T1000 (cell line): ENCODE measurements at places on chromosomes 4 and X.

GRCh38 chrX:153750127-153750774 is 13.8 kb upstream of the PLXNB3 start:
- no peak for DNase-seq

DNA sequence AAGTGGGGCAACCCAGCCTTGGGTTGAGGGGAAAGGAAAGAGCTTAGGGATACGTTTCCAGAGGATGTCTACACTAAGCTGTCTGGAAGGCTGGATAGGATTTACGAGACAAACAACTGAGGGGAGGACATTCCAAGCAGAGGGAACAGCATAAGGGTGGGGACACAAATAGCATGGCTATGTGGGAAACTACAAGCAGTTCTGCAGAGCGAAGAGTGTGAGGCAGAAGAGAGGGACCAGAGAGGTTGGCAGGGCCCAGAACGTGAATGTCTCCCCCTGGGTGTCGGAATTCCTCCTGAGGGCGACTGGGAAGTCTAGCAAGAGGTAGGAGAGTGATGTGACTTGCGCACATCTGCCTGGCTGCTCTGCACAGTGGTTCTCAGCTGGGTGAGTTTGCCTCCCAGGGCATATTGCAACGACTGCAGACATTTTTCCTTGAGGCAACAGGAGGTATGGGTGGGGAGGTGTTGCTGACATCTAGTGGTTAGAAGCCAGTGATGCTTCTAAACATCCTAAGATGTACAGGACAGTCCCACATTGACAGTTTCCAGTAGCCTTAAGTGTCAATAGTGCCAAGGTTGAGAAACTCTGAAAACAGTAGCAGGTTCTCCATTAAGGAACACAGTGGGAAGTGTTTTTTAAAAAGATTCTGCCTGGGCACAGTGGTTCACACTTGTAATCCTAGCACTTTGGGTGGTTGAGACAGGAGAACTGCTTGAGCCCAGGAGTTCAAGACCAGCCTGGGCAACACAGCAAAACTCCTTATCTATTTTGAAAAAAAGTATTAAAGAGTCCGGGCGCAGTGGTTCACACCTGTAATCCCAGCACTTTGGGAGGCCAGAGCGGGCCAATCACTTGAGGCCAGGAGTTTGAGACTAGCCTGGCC is 9.2 kb downstream of the NDUFA1 start:
- no peak for DNase-seq

DNA sequence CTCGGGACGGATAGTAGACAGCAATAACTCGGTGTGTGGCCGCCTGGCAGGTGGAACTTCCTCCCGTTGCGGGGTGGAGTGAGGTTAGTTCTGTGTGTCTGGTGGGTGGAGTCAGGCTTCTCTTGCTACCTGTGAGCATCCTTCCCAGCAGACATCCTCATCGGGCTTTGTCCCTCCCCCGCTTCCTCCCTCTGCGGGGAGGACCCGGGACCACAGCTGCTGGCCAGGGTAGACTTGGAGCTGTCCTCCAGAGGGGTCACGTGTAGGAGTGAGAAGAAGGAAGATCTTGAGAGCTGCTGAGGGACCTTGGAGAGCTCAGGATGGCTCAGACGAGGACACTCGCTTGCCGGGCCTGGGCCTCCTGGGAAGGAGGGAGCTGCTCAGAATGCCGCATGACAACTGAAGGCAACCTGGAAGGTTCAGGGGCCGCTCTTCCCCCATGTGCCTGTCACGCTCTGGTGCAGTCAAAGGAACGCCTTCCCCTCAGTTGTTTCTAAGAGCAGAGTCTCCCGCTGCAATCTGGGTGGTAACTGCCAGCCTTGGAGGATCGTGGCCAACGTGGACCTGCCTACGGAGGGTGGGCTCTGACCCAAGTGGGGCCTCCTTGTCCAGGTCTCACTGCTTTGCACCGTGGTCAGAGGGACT is 5.7 kb upstream of the MSANTD1 start:
- no peak for DNase-seq

- no peak for DNase-seq
These were observed 30.6 kb downstream of the ANK2 start for GRCh38 chr4:113080050-113080449.

- no peak for DNase-seq
These were observed 288.5 kb upstream of the ARSJ start for GRCh38 chr4:114267976-114268375.

DNA sequence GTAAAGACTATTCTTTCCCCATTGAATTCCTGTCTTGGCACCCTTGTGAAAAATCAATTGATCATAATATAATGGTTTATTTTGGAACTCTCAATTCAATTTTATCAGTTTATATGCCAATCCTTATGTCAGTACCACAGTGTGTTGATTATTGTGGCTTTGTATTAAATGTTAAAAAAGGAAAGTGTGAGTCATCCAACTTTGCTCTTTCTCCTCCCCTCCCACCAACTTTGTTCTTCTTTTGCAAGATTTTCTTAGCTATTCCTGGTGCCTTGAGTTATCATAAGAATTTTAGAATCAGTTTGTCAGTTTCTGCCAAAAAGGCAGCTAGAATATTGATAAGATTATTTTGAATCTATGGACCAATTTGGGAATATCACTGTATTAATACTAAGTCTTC is 11.2 kb upstream of the RNF175 start:
- no peak for DNase-seq

DNA sequence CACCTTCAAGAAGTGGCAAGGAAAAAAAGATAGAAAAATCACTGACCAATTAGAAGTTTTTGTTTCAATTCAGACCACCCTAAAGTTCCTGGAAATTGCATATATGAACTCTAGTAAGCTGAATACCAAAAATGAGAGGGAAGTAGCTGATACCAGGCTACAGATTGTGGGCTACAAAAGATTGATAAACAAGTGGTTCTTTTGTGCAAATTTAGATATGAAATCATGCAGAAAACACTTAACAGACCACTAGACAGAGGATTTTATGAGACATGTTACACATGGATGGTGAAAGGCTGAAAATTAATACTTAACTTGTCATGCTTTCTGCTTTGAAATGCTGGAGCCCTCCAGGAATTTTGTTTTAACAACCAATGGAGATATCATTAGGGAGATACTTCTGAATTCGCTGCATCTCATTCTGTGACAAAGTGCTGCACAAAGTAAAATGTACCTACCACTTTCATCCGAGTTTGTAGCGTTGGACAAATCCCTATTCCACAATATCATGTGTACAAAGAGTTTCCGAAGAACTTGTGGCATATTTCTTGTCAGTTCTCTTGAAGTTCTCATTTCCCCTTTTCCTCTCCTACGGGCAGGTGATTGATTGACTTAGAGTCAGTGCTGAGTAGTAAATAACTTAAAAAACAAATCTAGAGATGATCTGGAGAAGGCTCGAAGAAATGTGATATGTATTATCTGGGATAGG is 235.0 kb downstream of the PALLD start:
- no peak for DNase-seq

GRCh38 chr4:137530176-137530575 is 2.1 kb downstream of the PCDH18 start:
- DNase-seq: no peak

GRCh38 chr4:108113229-108113628 is 55.5 kb downstream of the LEF1 start:
- no peak for DNase-seq

- no peak for DNase-seq
These were observed 24.8 kb downstream of the HOPX start for GRCh38 chr4:56656346-56656643.

- no peak for DNase-seq
These were observed 30.7 kb upstream of the FGF13 start for GRCh38 chrX:138742217-138742616.

DNA sequence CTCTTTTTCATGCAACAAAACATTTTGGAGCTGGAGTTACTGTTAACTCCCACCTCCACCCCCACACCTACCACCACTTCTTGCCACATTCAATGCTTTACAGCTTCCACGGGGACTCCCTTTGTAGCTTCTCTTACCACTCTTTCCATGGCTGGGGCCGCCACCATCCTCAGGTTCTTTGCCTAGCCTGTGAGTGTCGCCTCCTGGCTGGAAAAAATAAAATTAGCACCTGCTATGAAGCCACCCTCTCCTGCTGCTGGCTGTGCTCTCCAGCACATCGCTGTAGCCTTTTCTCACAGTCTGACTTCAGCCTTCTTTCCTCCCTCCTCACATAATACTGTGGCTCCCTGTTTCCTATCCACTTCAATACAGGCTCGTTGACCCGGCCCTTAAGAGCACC is 114.4 kb downstream of the FRAS1 start:
- no peak for DNase-seq

DNA sequence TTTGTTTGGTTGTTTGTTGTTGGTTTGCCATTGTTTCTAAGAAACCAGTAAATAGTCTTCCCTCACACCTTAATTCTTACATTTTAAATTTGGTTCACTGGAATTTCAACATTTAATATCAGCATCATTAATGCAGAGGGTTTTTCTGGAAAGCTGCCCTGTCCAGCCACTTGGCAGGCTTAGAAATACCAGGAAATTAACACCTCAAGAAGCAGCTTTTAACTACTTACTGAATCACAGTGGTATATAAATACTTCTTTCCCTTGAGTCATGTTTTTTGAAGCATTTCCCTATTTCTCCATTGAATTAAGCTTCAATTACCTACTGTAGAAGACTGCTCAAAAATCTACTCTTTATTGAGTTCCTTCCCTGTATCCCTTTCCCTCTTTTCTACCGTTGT is 1221.1 kb upstream of the ADGRL3 start:
- no peak for DNase-seq

- no peak for DNase-seq
These were observed 548.7 kb upstream of the DIPK2B start for GRCh38 chrX:45749375-45749774.

- DNase-seq: no peak
These were observed 109.3 kb upstream of the BMP2K start for GRCh38 chr4:78666830-78667258.

GRCh38 chr4:14225688-14226207 is 598.2 kb upstream of the BOD1L1 start:
- no peak for DNase-seq

GRCh38 chr4:188296331-188296730 is 157.1 kb downstream of the TRIML1 start:
- DNase-seq: no peak

GRCh38 chr4:102761296-102761701 is 531 bp upstream of the MANBA start:
- DNase-seq: no peak

- DNase-seq: no peak
These were observed 51.3 kb downstream of the BLTP1 start for GRCh38 chr4:122203407-122203806.

DNA sequence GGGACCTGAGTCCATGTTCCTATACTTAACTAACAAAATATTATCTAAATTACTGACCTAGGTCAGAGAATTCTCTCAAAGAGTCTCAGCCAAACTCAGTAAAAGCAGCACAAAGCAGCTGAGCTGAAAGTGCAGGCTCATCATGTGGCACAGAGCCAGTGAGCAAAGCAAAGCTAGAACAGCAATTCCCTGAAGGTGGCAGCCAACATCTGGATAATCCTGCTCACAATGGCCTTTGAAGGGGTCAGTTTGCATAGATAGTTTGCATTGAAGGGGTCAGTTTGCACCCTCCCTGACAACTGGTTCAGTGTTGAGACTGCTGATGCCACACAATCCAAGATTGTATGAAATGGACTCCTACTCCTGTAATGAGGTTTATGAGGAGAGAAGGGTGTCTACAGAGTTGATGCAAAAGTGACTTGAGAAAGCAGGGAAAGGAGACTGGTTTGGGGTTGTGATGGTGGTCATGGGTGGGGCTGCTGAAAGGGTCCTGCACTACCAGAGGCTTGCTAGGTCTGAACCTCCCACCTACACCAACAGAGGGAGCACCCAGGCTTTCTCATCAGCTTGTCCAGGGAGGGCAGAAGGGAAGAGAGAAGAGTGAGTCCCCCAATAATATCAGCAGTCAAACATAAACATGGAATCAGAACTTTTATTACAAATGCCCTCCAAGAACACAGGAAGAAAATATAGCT is 39.7 kb downstream of the TRIM61 start:
- DNase-seq: no peak

GRCh38 chr4:128819082-128819742 is 9.7 kb downstream of the JADE1 start:
- DNase-seq: no peak

DNA sequence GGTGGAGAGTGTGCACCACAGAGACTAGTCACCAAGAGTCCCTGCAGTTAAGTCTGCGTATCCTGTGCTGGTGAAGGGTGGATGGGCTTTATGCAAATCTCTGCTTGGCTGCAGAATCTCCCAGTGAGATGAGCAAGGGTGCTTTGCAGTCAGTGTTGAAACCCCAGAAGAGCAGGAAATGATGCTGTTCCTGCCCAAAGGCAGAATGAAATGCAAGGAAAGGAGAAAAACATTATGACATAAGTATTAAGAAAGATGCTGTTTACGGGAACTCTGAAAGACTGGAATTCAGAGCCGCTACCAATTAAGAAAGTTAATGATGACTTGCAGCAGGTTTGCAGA is 25.4 kb upstream of the ACSL1 start:
- DNase-seq: no peak

GRCh38 chr4:41985151-41985550 is 3.6 kb downstream of the DCAF4L1 start:
- no peak for DNase-seq

- DNase-seq: no peak
These were observed 21.0 kb upstream of the POLA1 start for GRCh38 chrX:24672701-24673190.

- no peak for DNase-seq
These were observed 385.6 kb upstream of the NR3C2 start for GRCh38 chr4:148827781-148828180.

DNA sequence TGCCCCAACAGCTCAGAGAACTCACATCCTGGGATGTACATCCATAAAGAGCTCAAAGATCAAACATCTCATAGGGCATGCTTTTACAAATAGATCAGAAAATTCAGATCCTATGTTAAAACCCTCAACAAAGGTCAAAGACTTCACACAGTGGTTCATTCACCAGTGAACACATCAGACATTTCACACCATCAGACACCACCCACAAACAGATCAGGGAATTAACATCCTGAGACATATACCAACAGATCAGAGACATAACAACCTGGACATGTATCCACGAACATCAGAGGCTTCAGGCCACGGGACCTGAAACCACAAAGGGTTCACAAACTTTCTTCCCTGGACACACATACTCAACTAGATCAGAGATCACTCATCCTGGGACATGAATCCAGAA is 23.4 kb downstream of the SUV39H1 start:
- no peak for DNase-seq

- no peak for DNase-seq
These were observed 1467.2 kb downstream of the RPA4 start for GRCh38 chrX:98350940-98351339.

DNA sequence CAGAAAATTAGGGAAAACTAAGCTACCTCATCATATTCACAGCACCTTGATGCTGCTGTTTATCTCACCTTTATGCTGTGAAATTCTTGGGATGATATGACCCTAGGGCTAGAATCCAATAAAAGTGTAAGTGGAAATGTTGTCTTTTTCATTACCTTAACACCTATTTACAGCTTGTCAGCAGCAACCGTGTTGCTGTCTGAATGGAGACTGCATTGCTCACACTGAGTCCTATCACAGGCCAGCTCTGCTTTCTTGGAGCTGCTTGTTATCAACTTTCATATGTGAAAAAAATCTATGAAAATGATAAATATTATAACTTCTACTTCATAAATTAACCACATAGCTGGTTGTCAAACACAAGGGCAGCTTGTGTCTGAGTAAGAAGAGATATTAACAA is 789.5 kb downstream of the TECRL start:
- no peak for DNase-seq

- DNase-seq: no peak
These were observed 22.4 kb downstream of the CLDN22 start for GRCh38 chr4:183297675-183298074.
